Fibroblast of skin of left quadriceps (primary cell): ENCODE measurements at places on chromosomes 6 and 20.

DNA sequence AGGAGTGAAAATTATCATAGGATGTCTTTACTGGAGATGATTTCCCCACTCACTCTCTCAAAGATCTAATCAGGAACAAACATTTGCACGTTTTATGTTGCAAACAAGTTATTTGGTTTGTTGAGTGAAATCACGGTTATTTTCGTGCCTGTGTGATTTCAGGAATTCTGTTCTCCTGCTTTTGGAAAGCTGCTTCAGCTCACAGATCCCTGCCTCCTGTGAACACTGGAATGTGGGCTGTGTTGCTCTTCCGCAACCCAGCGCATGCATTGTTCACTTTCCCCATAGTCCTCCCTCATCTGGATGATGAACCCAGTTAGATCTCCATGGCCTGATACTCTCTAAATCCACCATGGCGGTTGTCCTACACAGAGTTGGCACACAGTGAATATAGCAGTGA, 91.0 kb downstream of the PLEKHG1 start:
- no peak for DNase-seq

DNA sequence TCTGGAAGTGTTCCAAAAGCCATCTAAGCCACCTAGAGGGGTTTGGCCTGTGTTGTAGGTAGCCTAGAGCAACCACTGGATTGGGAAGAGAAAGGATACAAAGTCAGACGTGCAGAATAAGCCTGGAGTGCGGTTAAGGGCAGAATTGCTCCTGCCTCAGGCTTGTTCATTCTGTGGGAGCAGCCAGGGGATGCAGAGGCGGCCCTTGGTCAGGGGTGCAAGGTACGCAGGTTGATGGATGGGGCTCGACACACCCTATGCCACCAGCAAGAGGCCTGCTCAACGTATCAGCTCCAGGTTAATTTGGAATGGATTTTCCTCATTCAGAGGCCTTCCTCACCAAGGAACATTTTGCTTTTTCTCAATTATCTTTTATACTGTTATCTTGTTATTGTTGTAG, 129.8 kb downstream of the SLC23A2 start:
- no peak for DNase-seq

GRCh38 chr6:38799529-38800184, 84.5 kb downstream of the DNAH8 start:
- DNase-seq, result no peak

DNA sequence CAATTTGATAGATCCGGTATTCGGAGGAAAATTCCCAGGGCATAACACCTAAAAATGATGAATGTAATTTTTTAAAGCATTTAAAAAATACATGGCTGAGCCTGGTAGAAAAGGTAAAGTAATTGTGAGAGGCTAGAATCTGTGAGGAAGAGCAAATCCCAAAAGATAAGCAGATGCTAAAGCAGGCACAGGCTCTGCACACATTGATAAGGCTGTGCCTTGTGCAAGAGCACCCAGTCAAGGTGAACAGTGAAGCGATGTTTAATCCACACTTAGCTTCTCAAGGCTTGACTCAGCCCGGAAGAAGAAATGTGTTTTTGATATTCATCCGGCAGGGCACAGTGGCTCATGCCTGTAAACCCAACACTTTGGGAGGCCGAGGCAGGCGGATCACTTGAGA, 5.1 kb upstream of the EPB41L2 start:
- DNase-seq, result no peak

DNA sequence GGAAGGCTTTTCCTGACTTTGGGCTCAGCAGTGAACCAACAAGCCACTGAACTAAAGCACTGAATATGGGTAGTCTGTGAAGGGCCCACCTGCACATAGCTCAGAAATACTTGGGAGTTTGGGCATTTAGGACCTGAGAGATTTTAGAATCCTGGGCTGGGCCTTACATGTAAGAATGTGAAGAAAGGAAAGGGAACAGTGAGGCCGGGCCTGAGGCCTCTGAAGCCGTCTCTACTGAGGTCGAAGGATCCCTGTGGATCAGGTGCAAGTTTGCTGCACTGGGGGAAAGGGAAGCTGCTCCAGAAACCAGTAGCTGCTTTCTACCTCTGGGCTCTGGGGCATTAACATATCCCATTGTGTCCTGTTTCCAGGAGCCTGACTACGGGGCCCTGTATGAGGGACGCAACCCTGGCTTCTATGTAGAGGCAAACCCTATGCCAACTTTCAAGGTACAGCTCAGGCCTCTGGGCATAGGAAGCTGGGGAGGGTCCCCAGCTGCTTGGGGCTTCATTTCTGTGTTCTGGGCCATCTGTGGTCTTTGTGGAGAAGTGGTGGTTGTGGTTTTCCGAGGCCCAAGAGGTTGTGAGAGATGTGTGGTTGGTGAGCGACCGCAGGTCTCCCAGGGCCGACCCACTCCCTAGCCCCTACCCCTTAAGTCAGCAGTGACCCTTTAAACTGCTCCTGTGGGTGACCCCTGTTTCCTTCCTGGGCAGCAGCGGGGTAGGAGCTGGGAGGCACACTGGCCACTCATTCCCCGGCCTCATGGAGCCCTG, 30.3 kb downstream of the PLCG1 start:
- DNase-seq, result no peak

GRCh38 chr6:1562171-1562955, 47.4 kb upstream of the FOXC1 start:
- no peak for DNase-seq

GRCh38 chr20:53736122-53736756, 142.6 kb upstream of the ZNF217 start:
- no peak for DNase-seq
